ENCODE measurements at places on chromosomes 13 and 19.
A peak's percentile ranks its signal among the peaks of the same experiment; 100 is the strongest.

DNA sequence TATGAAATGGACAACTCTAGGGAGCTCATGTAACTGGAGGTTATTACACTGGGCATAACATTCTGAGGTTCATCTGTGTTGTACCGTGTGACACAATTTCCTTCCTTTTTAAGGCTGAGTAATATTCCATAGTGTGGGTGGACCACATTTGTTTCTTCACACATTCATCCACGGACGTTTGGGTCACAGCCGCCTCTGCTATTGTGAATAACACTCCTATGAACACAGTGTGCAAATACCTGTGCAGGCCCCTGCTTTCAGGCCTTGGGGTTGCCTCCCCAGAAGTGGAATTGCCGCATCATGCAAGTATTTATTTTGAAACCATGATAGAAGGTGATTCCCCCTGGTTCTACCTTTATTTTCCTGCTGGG is 63.4 kb upstream of the MCF2L start:
- no peak for DNase-seq

GRCh38 chr13:50543782-50544181 is 299.7 kb downstream of the DLEU7 start:
- DNase-seq = peak; percentile 75

GRCh38 chr13:111278743-111279652 is 41.4 kb upstream of the TEX29 start:
- no peak for DNase-seq

DNA sequence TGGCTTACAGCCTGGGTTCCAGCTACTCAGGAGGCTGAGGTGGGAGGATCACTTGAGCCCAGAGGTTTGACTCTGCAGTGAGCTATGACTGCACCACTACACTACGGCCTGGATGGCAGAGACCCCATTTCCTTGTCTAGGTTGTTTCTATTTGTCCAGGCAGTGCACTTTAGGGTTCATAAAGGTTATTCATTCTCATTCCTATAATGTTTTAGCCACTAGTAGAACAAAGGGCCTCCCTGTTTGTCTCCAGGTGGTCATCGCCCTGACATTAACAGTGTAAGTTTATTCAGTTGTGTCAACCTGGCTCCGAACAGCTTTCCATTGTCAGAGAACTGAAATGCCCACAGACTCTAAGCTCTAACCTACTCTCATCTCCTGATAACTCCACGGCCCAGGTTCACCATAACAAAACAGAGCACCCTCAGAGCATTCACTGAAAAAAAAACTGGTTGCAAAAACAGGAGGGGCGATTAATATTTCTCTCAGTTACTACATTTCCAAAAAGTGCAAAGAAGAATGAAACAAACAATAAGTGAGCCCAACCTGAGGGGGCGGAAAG is 37.1 kb downstream of the SMAD9 start:
- DNase-seq = no peak

DNA sequence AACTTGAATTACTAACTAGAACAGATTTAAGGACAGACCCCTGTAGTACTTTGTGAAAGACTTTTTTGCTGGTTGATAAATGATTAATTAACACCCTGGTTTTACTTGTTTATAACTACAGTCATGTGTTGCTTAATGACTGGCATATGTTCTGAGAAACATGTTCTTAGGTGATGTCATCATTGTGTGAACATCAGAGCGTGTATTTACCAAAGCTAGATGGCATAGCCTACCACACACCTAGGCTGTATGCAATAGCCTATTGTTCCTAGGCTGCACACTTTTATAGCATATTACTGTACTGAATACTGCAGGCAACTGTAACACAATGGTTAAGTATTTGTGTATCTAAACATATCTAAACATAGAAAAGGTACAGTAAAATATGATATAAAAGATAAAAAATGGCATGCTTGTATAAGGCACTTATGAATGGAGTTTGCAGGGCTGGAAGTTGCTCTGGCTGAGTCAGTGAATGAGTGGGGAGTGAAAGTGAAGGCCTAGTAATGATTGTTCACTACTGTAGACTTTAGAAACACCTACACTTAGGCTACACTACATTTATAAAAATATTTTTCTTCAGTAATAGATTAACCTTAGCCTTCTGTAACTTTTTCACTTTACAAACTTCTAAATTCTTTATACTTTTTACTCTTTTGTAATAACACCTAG is 260.3 kb downstream of the KCNRG start:
- peak; percentile 5 for DNase-seq

- no peak for DNase-seq
Measured at GRCh38 chr19:19256072-19256969, 16.8 kb downstream of the TM6SF2 start.

DNA sequence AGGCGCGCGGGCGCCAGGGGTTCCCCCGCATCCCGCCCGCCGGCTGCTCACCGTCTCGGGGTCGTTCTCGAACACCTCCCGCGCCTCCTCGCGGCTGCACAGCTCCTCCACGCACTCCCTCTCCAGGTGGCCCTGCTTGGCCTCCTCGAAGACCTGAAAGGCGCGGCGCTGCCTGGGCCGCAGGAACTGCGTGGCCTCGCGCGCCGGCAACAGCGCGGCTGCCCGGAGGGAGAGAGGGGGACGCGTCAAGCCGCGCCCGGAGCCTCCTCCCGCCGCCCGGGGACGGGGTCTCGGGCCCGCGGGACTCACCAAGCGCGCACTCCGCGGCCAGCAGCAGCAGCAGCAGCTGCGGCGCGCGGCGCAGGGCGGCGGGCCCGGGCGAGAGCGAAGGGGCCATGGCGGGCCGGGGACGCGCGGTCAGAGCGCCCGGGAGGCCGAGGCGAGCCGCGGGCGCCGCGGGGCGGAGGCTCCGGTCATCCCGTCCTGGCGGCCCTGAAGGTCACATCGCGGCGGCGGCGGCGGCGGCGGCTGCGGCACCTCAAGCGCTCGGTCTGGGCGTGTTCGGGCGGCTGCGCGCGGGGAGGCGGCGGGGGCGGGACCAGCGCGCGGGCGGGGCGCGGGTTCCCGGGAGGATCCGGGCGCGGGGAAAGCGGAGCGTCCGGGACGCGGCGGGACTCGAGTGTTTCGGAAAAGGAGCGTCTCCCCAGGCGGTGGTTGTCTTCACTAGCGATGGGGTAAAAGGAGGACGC is at the start of gene GAS6:
GAS6 (minus strand) TSS at position 553 of the 749 bp plus-strand sequence; CDS start at position 397, 156 bp downstream.
- DNase-seq = peak; percentile 35

DNA sequence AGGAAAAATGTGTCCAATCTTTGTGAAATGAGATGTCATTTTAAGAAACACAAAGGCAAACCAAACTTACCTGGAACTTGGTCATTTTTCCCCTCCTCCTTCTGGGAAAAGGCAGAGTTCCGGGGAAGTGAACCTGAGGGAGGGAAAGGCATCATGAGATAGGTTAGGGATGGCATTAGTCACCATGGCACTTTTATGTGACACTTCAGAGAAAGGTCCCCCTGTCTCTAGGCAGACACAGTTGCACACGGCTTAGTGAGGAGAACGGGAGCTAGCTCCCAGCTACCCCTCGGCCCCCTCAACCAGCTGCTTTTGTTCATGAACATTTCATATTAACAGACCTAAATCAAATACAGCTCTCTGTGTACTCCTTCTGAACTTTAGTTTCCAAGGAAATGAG is 1.5 kb downstream of the ZNF235 start:
- DNase-seq = no peak

- no peak for DNase-seq
Measured at GRCh38 chr13:25171170-25171516, 945 bp downstream of the AMER2 start.

DNA sequence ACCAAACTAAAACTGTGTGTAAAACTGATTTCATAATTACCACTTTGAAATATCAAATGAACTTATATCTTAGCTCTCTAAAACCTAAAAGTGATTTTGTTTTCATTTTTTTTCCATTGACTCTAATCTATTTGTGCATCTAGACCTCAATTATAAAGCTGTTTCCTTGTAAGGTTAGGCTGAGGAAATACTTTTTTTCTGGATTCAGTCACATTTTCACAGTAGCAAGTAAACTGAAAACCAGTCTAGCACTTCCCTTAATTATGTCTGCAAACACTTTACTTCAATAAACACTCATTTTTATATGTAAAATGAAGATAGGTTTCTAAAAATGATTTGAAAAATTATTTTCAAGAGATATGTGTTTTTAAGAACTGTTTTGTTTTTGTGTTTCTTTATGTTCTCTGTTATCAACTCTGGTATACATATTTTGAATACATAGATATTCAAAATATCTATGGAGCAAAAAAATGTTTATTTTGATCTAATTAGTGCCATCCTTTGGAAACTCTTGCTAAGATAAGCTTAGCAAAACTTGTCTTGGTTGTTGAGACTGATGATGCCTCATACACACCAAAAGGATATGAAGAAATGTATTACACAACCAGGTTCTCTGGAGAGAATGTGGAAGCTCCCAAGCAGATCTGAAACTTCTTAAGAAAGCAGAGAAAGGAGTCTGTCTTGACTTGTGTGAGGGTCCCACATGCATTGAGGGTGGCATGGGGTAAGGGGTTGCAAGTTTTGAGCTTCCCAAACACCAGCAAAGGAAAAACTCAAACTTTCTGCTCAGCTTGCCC is 1887.4 kb downstream of the PCDH9 start:
- no peak for DNase-seq

- DNase-seq = no peak
Measured at GRCh38 chr13:93680329-93680728, 453.7 kb downstream of the GPC6 start.

GRCh38 chr19:38151242-38151641 is 72.8 kb downstream of the DPF1 start:
- DNase-seq = no peak

- DNase-seq = no peak
Measured at GRCh38 chr13:66446413-66446812, 783.7 kb downstream of the PCDH9 start.

All from cardiac fibroblast (primary cell).